ENCODE measurements at places on chromosomes 6 and 20.

- DNase-seq: no peak
Measured at GRCh38 chr20:63043348-63044203, 36.8 kb upstream of the BHLHE23 start.

GRCh38 chr6:133499662-133500061 is 258.5 kb downstream of the EYA4 start:
- DNase-seq: no peak

DNA sequence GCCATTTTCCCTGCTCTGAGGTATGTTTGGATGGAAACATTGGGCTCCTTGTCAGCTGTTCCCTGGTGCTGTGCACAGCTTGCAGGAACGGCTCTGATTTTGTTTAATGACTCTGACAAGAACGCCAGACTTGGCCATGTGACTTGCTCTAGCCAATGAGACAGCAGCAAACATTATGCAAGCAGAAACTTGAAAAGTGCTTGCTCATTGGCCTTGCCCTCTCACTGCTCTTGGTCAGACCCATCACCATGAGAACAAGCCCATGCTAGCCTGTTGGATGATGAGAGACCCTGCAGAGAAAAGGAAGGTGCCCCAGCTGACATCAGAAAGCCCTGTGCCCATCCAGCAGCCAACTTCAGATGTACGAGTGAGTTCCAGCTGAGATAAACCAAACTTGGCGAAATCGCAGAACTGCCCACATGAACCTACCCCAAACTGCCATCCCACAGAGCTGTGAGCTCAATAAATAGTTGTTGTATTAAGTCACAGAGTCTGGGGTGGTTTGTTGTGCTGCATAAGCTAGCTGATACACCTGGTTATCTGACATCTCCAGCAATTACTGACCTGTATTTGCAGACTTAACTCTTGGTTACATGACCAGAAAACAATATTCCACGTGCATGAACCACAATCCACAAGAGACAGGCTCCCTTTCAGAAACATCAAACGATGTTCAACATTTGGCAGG is 96.9 kb downstream of the JPH2 start:
- DNase-seq: peak; percentile 98

DNA sequence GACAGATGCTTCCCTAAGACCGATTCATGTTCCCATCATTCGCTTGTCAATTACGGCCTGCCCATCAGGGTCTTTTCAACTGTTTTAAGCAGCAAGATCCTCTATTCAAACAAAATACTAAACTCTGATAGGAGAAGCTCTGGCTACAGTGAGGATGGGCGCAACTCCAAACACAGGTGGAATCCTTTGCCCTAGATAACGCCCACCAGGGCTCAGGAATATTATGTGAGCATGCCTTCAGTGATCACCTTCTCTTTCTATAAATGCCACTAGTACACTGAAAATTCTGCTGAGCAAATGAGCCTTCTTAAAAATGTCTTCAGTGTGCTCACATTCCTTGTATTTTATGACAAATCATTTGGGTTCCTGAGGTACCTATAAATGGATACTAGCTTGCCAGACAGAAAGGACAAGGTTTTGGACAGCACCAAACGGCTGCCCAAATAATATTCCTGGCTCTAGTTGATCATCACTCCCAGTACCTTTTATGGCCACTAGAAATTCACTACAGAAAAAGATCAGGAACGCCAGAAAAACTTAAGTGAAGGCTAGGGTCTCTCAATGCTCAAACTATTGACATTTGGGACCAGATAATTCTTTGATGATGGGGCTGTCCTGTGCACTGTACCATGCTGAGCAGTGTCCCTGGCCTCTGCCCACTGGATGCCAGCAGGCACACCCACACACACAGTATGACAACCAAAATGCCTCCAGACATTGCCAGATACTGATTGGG is 13.1 kb downstream of the ZNF217 start:
- no peak for DNase-seq

GRCh38 chr6:133964052-133964451 is 11.0 kb downstream of the TBPL1 start:
- DNase-seq: peak; percentile 91

GRCh38 chr6:170206851-170207431 is 83.9 kb downstream of the DLL1 start:
- DNase-seq: no peak

- peak; percentile 15 for DNase-seq
Measured at GRCh38 chr20:57498425-57499400, 26.2 kb downstream of the CTCFL start.

DNA sequence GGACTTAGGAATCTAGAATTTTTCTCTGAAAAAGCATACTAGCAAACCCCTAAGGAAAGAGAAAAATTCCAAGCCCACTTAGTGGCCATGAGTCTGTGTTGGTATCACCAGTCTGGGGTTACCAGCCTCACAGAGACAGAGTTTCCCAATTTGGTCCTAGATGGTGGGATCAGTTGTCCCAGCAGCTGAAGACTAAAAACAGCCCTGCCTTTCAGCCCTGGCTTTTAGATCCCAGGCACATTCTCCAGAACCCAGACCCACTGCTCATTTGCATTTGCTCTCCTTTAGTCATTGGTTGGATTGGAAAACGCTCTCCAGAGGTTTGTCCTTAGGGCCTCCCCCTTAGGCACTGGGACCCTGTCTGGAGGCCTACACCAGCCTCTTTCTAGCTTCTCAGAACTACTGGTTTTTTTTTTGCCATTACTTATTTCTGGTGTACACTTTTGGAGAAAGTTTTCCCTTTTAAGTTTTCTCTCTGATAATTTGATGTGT is 39.1 kb upstream of the FOXO3 start:
- DNase-seq: no peak

DNA sequence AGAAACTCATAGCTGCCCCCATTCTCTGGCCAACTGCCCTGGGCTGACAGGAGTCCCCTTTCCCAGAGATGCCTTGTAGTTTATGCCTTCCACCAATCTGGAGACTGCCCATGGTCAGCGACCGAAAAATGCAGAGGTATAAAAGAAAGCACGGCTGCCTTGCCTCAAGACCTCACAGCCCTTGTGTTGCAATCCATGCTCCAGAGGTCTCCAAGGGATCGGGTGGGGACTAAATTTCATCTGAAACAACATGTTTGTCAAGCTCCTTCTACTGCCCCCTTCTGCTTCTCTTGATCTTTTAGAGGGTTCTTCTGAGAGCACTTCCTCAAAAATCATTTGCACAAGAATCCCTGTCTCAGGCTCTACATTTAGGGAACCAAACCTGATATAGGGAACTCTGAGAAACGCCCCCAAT is 128.8 kb downstream of the PLCB1 start:
- DNase-seq: no peak

DNA sequence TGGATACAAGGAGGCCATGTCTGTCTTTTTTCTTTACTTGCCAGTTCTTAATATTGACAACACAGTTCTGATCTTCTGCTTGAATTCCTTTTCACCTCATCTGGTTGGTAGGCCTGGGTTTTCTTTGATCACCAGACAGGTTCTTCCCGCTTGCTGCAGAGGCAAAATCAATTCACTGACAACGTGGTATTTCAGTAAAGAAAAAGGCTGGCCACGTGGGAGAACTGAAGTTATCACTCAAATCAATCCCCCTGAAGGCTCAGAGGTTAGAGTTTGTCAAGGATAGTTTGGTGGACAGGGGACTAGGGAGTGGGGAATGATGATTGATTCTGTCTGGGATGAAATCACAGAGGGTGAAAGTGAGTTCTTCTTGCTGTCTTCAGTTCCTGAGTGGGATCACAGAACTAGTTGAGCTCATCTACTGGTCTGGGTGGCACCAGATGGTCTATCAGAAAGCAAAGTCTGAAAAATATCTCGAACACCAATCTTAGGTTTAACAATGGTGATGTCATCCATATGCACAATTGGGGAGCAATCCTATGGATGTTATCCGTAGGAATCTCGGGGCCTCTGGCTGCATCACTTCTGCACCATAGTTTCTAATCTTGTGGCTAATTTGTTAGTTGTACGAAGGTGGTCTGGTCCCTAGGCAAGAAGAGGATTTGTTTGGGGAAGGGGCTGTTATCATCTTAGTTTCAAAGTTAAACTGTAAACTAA is 37.3 kb upstream of the OLIG3 start:
- DNase-seq: no peak

GRCh38 chr20:5991623-5992441 is 41.4 kb downstream of the MCM8 start:
- no peak for DNase-seq

DNA sequence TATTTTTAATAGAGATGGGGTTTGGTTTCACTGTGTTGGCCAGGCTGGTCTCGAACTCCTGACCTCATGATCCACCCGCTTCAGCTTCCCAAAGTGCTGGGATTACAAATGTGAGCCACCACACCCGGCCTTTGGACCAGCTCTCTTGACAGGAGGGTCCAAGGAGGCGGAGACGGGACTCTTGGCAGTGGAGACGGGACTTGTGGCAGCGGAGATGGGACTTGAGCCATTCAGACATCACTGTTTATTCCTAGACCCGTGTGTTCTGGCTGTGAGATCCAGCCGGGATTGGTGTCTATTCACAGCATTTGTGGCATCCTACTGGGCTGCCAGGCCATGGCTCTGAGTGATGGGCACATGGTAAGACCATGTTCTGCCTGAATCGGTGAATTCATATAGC is 25.6 kb downstream of the PRPF6 start:
- no peak for DNase-seq

GRCh38 chr20:54345821-54346220 is 129.6 kb upstream of the DOK5 start:
- no peak for DNase-seq

DNA sequence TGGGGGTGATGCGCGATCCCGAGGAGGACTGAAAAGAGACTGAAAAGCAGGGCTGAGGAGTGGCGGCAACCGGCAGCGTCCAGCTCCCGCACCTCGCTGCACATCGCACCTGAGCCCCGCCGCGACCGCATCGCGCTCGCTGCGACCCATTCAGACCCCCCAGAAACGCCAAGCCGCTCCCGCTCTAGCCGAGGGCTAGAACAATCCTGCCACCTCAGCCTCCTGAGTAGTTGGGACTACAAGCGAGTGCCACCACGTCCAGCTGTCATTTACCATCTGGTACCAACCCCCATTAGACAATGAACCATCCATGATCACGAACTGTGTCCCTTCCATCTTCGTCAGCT is 33.2 kb downstream of the HLA-A start:
- DNase-seq: no peak

DNA sequence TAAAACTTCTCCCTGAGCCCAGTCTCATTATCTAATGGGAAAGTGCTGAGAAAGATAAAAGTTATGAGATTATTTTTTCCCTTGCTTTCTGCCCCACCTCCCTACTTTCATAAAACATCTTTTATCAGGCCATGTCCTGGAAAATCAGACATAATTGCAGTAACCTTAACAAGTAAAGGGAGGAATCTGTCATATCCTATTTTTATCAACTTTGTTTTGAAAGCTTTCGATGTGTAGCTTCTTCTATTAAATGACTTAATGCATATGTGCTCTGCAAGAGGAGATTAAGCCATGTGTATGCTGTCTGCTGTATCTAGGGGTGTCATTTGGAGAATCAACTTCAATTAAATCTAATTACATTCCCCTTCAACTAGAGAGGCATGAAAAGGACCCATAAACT is 408.9 kb downstream of the CBLN4 start:
- no peak for DNase-seq

DNA sequence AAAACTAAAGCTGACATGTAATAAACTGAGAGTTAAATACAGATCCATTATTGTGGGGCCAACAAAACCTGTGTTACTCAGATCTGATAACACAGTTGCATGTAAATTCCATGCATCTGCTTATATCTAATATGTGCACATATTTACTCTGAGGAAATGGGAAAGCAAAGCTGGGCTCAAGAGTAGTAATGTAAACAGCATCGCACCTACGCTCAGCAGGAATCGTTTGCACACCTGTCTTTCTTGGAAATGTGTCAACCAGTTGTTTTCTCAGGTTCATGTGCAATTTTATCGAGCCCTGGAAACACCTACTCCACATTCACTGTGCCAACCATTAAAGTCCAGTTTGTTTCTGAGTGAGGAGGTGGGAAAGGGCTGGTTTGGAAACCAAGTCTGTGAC is 80.3 kb upstream of the CNKSR3 start:
- DNase-seq: no peak

DNA sequence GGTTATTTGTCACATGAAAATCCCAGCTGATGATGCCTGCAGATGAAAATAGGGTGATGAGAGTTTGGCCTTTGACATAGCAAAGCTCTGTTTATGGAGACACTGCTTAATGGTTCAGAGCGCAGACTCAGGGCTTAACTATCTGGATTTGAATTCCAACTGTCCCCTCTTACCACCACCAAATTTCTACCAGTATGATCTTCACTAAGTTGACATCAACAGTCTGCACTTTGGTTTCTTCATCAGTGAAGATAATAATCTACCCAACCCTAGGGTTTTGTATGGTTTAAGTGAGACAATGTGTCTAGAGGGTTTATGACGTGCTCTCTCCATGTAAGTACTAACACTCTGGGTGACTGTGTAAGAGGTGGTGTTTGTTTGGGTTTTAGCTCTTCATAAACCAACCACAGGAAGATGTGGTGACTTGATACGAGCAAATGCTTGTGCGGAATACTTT is 151.4 kb upstream of the TNFAIP3 start:
- DNase-seq: no peak

DNA sequence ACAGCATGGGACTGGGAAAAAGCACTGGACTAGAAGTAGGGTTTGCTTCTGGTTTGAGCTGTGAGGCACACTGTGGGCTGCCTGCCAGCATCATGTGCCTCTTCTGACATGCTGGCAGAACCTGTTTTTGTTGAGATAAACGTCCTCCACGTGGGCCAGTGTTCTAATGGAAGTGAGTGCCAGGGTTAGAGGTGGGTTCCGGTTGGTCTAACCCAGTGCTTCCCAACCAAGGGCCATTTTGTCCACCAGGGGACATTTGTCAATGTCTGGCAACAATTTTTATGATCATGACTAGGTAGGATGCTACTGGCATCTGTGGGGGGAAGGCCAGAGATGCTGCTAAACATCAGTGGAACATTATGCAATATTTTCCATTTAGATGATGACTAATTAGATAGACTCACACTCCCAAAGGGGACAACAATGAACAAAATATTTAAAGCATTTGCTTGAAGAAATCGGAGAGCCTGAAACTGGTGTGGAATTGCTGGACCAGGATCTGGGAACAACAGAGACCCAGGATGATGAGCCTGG is 7.8 kb upstream of the APMAP start:
- peak; percentile 90 for DNase-seq

- DNase-seq: peak; percentile 76
Measured at GRCh38 chr6:73694711-73695411, 1.1 kb upstream of the CD109 start.

DNA sequence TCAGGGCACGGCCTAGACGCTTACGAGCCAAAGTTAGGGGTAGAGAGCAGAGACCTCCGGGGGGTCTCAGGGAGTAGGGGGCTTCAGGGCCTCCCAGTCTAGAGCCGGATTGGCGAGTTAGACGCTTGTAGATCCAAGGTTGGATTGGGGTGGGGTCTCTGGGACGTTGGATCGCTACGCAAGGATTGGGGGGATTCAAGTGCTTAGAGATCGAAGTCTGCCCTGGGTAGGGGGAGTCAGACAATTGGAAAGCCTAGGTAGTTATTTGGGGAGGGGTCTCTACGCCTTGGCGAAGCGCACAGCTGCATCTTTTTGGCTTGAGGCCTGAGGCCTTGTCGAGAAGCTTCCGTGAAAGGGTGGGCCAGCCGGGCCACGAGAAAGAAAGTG is 469 bp downstream of the STX16 start:
- no peak for DNase-seq

Data from bronchial epithelial cell (primary cell).